ENCODE measurements at places on chromosomes 2 and 18.

DNA sequence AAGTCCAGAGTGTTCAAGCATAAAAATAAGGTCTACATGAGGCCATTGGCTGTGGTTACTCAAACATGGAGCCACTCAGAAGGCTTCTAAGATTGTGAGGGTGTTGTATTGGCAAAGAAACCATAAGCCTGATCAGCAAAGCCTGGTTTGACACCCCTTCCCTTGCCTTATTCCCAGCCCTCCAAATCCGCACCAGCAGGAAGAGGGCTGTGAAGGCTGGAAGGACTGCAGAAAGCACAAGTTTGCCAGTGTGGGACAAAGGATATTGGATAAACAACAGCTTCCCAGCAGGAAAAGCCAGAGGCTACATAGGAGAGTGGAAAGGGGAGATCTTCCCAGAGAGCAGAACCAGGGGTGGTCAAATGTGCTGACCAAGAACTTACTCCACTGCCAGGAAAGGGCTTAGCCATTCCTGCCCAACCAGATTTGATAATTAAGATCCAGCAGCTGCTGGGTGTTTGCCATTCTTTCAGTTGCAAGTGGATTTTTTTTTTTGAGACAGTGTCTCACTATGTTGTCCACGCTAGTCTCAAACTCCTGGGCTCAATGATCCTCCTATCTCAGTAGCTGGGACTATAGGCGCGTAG, 1.5 kb upstream of the PRKAG3 start:
- DNase-seq = no peak

DNA sequence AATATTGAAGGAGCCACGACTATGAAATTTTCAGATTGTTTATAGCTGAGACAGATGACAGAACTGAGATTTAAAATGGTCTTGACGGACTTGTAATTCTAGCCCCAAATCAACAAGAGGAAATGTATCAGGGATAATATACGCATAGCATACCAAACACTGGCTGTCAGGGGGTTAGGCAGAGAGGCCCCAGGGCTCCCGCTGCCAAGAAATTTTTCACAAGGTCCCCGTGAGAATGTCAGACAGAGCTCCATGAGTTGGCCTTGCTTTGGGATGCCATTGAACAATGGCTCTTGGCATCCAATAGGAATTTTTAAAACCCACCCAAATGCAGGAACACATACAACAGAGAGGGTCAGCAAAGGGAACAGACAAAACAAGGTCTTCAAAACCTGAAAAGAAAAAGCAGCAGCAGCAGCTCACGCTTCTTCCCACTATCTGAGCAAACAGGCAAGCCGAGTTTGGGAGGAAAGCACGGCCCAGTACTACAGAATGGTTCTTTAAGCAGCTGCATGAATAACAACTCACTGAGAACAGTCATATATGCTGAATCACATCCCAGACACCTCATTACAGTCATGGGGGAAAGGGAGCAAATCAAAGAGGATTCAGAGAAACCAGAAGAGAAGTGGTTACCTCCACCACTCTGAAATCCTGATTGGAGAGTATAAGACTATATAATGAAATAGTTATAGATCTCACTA, 445.6 kb downstream of the RND3 start:
- DNase-seq = no peak

GRCh38 chr2:134466141-134466540, 212.3 kb downstream of the MGAT5 start:
- DNase-seq = peak; percentile 49

DNA sequence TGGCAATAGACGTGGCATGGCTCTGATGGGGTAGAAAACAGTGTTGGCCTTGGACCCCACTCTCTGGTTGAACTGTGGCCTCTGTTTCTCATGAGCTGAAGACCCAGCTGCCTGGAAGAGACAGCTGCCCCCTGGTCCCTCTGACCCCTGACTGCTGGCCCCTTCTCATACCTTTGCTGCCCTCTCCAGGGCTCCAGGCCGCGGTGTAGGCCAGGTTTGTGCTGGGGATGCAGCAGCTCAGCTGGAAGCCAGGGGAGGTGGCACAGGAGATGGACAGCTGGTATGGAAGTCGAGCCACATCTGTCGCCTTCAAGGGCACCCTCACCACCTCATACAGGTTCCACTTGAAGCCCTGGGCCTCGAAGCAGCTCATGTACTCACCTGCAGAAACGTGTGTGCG, 31.7 kb upstream of the SELENOI start:
- DNase-seq = no peak

GRCh38 chr2:216283038-216283900, 89.0 kb downstream of the MARCHF4 start:
- DNase-seq = no peak

DNA sequence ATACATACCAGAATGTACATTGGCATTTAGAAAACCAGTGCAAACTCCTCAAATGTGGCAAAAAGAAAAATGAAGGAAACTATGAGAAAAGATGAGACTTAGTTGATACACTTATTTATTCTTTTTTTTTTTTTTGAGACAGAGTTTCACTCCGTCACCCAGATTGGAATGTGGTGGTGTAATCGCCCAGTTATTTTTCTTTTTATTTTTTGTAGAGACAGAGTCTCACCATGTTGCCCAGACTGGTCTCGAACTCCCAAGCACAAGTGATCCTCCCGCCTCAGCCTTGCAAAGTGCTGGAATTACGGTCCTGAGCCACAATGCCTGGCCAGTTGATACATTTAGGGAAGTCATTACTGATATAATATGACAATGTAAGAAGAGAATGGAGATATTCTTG, 274.2 kb upstream of the LRATD1 start:
- DNase-seq = no peak

GRCh38 chr2:57434441-57434840, 612.2 kb upstream of the VRK2 start:
- no peak for DNase-seq

DNA sequence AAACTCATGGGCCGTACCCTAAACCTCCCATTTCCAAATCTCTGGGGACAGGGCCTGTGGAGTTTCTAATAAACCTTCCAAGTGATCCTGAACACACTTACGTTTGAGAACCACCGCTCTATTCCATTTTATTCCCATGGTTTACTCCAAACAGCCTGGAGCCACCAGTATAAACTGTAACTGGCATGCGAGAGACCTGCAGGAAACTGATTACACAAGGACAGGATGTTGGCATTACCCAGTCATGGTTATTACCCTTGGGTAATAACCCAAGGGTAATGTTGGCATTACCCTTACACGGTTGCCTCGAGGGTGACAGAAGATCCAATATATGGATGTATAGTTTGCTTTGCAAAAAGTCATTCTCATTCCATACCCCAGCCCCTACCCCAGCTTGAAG, 37.0 kb upstream of the YPEL5 start:
- DNase-seq = no peak

DNA sequence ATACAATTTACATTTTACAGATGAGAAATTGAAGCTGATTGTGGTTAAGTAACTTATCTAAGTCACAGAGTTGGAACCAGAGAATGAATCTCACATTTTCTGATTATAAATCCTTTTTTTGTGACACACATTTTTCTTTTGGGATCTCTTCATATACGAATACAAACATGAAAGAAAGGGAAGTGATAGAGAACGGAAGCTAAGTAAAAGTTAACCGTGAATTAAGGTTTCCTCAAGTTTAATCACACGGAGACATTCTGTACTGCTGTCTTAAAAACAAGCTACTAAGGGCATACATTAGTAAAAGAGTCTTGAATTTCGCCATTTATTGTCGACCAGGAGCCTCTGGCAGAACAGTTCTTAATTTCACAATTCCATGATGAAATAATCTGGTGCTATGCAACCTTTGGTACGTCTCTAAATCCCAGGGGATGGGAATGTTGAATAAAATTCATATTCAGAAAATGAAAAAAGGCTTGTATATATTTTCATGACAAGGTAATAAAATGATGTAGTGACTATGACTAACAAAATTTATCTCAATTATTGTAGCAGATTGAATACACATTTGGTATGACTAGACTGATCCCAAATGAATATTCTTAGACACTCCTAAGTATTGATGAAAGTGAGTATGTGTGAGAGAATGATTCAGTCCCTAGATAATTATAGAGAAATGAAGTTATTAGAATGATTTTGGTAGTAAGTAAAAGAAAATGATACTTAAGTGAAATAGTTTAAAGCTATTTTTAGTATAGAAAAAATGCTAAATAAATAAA, 40.3 kb upstream of the ZSWIM2 start:
- no peak for DNase-seq

DNA sequence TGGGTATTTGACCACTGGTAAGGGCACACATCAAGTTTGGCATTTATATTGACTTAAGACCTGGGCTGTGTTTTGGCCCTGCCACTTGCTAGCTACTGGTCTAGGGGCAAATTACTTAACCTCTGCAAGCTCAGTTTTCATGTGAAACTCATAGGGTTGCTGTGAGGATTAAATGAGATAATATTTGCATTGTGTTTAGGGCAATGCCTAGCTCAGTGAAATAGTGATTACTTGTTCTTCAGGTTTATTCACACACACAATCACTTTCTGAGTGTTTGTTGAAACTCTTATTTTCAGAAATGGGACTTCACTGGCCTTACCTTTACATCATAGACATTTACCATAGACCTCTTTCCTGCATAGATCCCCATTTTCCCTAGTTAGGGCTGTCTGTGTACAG, 12.3 kb downstream of the CERS6 start:
- DNase-seq = no peak

DNA sequence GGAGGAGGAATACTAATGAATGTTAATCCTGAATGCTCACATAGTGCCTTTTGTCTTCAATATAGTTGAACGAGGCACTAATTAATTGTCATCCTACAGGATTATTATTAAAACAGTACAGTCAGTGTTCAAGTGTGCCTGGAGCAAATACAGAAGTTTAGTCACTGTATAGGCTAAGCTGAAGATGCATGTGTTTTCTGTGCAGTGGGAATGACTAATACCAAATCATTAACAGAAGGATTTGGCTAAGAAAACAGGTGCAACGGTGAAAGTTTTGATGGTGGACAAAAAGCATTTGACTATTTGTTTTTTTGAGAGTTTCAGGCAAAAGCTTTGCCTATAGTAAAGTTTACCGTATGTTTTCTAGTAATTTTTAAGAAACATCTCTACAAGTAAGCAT, 62.8 kb downstream of the DCC start:
- DNase-seq = no peak

DNA sequence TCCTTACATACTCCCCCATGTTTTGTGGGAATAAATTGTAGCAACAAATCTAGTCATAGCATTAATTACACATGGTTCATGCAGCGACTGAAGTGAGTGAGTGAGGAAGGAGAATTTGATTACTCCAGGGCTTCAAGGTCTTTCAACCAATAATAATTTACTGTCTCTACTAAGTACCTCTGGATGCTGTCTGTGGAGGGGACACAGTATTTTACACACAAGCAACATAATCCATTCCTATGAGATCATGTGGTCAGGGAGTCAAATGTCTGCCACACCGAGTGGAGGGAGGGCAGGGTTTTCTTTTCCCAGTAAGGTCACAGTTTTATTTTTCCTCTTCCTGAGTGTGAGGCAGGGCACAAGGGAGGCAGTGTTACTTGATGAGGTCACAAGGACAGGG, 334.7 kb upstream of the CELF4 start:
- no peak for DNase-seq

GRCh38 chr2:28664120-28664842, 87.3 kb upstream of the PPP1CB start:
- no peak for DNase-seq

DNA sequence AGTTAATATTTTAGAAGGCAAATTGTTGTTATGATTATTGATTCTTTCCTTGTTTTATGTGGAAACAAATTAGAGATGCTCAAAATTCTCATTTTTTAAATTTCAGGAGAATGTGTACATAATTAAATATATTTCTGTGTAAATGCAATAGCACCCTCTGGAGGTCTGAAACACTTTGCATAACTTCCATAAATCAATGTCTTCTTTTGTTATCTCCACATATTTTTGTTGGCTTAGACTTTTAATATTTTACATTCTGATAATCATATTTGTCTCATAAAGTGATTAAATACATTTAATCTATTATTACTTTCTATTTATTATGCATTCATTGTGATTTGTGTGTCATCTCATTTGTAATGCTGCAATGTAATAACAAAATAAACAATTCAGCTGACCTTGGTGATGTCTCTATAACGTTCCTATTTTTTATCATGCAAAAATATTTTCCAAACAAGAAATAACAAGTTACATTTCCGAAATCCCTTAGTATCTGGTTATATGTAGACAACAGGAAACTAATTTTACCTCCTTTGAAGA, 201.8 kb upstream of the GALNT5 start:
- DNase-seq = peak; percentile 30

- no peak for DNase-seq
Measured at GRCh38 chr2:160299540-160299939, 99.5 kb upstream of the ITGB6 start.

DNA sequence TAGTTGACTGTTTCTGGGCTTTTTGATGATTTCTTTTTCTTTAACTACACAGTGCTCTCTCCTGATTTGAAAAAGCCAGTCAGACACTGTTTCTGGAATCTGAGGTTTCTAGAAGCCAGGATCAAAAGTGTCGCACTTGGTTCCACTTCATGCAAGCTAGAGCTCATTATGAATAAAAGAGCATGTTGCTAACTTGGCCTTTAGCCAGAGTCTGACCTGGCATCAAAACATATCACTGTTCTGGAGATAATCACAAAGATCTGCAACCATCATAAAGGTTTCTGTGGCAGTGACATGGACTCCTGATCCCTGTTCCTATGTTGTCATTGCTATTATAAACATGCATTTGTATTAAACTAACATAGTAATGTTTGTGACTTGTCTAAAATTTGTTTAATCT, 76.1 kb upstream of the MAPRE2 start:
- peak; percentile 76 for DNase-seq

GRCh38 chr2:75596784-75597183, 36.0 kb upstream of the EVA1A start:
- DNase-seq = no peak

GRCh38 chr18:60872434-60872833, 460.8 kb upstream of the CDH20 start:
- no peak for DNase-seq

DNA sequence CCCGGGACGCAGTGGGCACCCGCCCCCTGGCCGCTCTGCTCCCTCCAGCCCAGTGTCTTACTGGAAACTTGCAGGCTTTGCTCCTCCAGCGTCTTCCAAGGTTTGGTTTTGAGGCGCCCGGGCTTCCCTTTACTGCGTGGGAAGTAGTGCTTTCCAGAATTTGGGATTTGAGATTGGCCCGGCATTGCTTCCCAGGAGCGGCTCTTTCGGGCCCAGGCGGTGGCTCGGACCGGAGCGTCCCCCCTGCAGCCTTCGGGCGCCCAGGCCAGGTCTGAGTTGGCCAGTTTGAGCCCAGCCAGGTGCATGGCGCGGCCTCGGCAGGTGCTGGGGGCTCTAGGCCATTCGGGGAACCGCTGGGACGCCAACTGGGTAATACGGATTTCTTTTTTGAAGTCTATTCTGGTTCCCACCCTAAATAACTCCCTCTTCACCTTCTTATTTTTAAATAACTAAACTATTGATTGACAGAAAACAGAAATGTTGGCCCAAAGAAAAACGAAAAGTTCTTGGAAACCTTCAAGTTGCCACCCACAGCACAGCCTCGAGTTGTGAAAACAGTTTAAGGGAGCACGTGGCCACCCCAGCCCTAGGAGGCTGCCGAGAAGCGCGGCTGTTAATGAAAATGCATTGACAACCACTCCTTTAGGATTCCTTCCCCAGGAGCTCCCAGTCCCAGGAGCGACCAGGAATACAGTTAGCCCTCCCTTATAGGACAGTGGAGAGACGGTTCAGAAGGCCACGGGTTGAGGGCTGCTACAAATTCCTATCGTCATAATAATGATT, 766 bp downstream of the SNTG2 start:
- DNase-seq = no peak

- DNase-seq = no peak
Measured at GRCh38 chr2:10982931-10983701, 71.4 kb downstream of the KCNF1 start.

Measured in NCI-H1105 treated with DMSO at 0.1 percent for 48 hours (cell line).